ENCODE measurements at places on chromosomes 6 and 20.

DNA sequence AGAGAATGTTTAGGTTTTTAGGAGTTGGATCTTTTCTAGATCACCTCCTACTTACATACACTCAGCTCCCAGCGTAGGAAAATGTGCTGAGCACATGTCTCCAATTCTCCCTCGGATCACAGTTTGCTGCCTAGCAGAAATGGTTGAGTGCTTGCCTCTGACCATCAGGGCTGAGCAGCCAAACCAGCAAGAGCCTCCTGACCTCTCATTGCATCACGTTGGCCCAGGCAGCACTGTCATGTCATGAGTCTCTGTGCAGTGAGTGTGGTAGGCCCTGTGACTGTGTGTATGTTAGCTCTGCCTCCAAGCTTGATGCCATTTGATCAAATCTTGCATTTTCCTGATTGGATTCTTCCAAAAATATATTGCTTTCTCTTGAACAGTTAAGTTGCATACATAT lies 112.0 kb downstream of the LRRC1 start:
- DNase-seq = no peak

GRCh38 chr6:35451354-35452182 lies 570 bp upstream of the FANCE start:
- DNase-seq = no peak

- no peak for DNase-seq
Observed at GRCh38 chr6:166707045-166707444, 80.0 kb upstream of the RPS6KA2 start.

DNA sequence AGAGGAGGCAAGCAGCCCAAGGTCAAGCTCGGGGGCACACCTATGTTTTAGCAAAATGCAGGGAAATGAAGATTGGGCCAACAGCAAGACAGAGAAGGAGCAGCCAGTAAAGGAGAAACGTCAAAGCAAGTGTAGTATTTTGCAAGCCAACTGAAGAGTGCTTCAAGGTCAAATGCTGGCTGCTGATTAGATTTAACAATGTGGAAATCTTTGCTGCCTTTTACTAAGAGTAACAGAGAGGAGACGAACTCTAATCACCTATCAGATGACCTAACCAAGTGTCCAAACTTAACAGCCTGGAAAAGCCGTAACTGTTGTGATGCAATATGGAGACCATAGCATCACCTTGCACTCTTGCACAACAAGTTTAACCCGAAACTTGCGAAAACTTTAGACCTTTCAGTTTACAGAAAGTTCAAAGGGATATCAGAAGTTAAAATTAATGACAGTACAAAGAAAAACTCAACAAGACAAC lies 30.4 kb downstream of the AKIRIN2 start:
- DNase-seq = no peak

- DNase-seq = no peak
Observed at GRCh38 chr6:89048288-89048923, 32.1 kb upstream of the PNRC1 start.

GRCh38 chr20:53547664-53548239 lies 45.9 kb downstream of the ZNF217 start:
- DNase-seq = peak; percentile 61

- DNase-seq = no peak
Observed at GRCh38 chr6:37061157-37061804, 55.8 kb downstream of the FGD2 start.

GRCh38 chr6:9064156-9064555 lies 628.8 kb upstream of the SLC35B3 start:
- no peak for DNase-seq

- no peak for DNase-seq
Observed at GRCh38 chr20:8367689-8368088, 235.6 kb downstream of the PLCB1 start.

DNA sequence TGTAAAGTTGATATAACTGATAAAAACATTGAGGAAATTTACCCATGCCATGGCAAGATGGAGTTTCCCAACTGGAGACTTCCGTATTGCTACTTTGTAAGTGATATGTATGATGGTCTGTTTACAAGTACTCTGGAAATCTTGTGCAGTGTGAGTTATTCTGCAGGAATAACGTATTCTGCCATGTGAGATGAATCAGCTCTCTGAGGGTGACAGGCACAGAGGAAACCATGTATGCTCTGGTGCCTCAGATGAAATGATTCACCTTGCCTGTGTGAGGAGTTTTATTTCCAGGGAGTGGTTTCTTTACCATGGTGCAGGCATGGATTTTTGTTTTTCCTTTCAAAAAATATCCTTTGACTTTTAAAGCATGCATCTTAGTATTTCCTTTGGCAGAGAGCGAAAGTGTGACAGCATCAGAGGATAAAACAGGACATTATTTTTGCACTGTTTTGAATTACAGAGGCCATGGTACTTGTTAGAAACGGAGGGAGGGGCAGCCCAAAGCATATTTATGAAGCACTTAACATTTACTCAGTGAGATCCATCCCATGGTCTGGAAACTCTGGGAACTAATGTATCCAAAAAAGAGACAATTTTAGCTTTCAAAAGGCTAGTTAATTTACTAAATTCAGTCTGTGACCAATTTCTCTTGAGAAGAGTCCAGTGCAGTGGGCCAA lies 36.0 kb upstream of the MTRF1L start:
- no peak for DNase-seq

- DNase-seq = no peak
Observed at GRCh38 chr6:142246960-142247359, 54.8 kb upstream of the ADGRG6 start.

- DNase-seq = no peak
Observed at GRCh38 chr6:7156643-7157278, 49.0 kb downstream of the RREB1 start.

GRCh38 chr20:4012589-4012988 lies 2.8 kb downstream of the RNF24 start:
- no peak for DNase-seq

DNA sequence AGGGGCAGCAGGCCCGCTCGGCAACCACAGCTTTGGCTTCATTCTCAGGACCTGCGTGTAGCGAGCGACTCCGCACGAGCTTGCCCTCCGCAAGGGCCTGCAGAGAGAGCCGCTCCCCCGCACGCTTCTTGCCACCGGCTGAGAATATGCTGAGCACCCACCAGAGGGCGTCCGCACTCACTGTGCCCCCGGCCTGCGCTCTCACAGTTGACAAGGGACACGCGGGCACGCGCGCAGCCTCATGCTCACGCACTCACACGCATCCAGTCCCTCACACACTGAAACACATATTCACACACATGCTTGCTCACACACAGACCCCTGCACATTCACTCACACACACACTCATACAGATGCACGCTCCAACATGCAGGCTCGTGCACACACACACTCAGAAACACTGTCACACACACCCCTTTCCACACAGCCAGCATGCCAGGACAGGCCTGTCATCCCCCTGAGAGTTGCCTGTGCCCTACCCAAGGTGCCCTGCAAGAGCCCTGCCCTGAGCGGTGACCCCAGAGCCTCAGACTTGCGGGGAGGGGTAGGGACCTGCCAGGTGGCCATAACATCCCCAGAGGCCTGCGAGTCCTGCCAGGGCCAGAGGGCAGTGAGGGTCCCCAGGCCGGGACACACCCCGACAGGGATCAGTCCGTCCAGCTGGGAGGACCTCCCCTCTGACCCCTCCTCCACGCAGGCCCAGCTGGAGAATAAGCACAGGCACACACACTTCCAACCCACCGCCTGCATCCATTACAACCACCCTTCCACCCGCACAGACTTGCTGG lies 174.1 kb downstream of the BMP7 start:
- peak; percentile 84 for DNase-seq

- no peak for DNase-seq
Observed at GRCh38 chr6:73263570-73263909, 544 bp upstream of the KHDC1 start.

GRCh38 chr6:42400061-42400760 lies 51.5 kb downstream of the TRERF1 start:
- DNase-seq = no peak

- DNase-seq = peak; percentile 76
Observed at GRCh38 chr6:27176523-27177484, 70.7 kb upstream of the PRSS16 start.

DNA sequence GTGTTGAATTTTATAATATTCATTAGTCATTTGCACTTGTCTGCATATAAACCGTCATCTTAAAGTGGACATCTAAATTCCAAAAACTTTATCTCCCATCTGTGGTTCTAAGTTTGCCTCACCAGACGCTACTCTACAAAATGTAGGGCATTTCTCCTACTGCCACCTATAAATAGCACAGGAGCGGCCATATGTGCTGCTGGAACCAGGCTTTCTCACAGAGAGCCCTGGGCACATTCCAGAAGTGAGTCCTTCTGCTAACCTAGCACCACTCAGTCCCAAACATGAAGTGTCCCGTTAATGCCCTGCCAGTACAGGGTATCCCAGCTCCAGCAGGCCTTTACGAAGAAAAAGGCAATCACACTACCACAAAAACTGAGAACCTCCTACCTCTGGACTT lies 153.7 kb downstream of the TMEM242 start:
- DNase-seq = no peak

GRCh38 chr6:25062070-25062811 lies 126.5 kb upstream of the RIPOR2 start:
- DNase-seq = no peak

- DNase-seq = no peak
Observed at GRCh38 chr6:159108426-159108985, 60.7 kb upstream of the FNDC1 start.

DNA sequence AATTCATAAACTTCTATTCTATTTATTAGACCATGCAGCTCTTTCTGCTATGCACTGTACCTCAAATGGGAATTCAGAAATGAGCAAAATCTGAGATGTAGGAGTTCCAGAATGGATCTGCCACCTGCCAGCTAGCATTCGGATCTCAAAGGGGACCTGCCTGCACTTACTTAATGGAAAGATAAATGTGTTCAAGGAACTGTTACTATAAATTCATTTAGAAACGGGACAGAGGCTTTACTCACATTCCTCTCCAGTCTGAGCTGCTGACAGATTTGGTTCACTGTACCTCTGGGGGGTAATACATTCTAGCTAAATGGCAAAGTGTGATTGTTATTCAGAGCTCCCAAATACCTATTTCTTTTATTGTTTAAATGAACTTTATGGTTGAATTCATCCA lies 384.1 kb downstream of the GRIK2 start:
- peak; percentile 62 for DNase-seq

- no peak for DNase-seq
Observed at GRCh38 chr6:7786214-7786661, 60.3 kb downstream of the BMP6 start.

- DNase-seq = no peak
Observed at GRCh38 chr6:390914-391558, 516 bp upstream of the IRF4 start.

- DNase-seq = no peak
Observed at GRCh38 chr6:91428296-91428695, 841.4 kb upstream of the MAP3K7 start.

GRCh38 chr6:170086639-170087420 lies 204.0 kb downstream of the DLL1 start:
- no peak for DNase-seq

DNA sequence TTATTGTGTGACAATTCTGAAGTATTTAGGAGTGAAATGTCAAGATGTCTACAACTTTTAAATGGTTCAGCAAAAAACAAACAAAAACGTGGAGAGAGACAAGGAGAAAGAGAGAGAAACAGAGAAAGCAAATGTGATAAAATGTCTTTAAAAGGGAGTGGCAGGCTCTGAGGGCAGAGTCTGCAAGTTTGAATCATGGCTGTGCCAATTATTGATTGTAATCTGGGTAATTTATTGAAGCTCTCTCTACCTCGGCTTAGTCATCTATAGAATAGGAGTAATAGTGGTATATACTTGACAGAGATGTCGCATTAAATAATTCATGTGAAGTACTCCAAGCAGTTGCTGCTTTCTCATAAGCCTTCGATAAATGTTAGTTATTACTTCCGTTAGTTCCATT lies 61.3 kb upstream of the ARID1B start:
- DNase-seq = no peak

- no peak for DNase-seq
Observed at GRCh38 chr6:26087284-26088115, at the start of gene HFE. TSS of gene HFE (plus strand) at chr6:26087429. CDS start at chr6:26087441, 12 bp downstream.

DNA sequence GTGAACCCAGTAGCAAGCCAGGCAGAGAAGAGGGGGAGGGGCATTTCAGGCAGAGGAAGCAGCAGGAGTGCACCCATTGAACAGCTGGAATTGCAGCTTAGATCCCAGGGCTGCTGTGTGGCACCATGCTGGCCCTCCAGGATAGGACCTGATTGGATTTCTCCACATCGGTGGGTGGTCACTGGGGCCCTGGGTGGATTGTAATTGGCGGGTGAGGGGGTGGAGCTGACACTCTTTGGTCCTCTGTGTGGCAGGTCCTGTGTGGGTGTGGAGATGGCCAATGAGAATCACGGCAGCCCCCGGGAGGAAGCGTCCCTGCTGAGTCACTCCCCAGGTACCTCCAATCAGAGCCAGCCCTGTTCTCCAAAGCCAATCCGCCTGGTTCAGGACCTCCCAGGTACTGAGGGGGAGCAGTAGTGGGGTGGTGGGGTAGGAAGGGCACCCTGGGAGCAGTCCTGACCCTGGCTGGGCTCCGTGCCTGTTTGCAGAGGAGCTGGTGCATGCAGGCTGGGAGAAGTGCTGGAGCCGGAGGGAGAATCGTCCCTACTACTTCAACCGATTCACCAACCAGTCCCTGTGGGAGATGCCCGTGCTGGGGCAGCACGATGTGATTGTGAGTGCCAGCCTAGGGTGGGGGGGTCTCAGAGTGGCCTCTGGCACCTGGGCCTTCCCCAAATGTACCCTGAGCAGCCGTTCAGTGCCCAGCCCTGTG lies 4.4 kb downstream of the PCIF1 start:
- DNase-seq = no peak

- DNase-seq = no peak
Observed at GRCh38 chr6:118736440-118736839, 85.0 kb upstream of the CEP85L start.

- DNase-seq = no peak
Observed at GRCh38 chr6:11822346-11822745, 43.7 kb upstream of the ADTRP start.

GRCh38 chr6:159902620-159903019 lies 11.8 kb downstream of the MAS1 start:
- no peak for DNase-seq

GRCh38 chr6:36526066-36526465 lies 21.2 kb downstream of the STK38 start:
- DNase-seq = no peak

DNA sequence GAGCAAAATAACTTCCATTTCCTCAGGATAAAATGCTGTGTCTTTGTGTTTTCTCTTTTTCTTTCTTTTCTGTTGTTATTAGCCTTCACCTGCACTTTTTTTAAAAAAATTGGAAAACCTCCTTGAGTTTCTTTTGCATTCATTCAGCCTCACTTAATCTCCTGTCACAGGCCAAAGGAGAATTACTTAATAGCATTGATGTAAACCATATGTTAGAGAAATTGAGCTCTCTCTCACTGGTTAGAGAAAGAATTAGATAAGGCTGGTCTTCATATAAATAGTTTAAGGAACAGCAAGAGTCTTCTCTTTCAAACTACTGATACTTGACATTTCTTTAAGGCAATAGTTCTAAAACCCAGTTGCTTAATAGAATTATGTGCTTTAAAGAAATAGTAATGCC lies 564.2 kb downstream of the TFAP2B start:
- DNase-seq = no peak

DNA sequence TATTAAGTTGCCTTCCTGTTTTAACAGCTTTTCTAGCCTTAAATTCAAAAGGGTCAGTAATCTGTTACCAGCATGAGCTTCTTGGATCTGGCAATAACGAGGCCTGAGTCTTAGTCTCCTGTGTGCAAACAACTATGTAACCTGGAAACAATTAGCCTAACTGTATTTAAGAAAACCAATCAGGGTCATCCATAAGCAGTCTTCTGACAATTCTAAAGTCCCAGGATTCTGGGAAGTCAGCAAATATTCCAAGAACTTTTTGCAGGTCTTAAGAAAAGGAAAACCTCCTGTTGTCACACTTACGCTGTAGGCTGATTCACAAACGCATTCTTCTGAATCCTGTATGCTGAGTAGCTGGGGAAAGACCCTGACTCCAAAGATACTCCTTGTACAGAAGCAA lies 90.4 kb downstream of the COL12A1 start:
- DNase-seq = no peak

Measured in HAP-1 (cell line).